ELR (cell line): ENCODE measurements at places on chromosomes 6 and 20.

- no peak for DNase-seq
Measured at GRCh38 chr6:38353310-38354036, 286.3 kb downstream of the BTBD9 start.

- no peak for DNase-seq
Measured at GRCh38 chr20:10067321-10067720, 32.5 kb downstream of the ANKEF1 start.

DNA sequence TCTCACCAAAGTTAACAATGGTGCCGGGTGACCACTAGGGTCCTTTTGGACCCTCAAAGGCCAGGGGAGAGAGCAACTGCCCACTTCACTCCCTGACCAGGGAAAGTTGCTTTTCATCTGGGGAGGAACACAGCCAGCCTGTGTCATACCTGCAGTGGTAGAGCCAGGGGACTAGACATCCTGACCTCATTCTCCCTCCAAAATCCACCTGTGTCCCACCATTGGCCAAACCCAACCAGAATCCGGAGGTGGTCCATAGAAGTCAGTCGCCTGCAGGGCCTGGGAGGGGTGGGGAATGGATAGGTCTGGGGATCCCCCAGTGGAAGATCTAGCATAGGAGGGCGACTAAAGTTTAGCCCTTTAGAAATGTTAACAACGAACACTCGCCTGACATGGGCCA, 12.8 kb downstream of the PFDN4 start:
- DNase-seq = no peak

DNA sequence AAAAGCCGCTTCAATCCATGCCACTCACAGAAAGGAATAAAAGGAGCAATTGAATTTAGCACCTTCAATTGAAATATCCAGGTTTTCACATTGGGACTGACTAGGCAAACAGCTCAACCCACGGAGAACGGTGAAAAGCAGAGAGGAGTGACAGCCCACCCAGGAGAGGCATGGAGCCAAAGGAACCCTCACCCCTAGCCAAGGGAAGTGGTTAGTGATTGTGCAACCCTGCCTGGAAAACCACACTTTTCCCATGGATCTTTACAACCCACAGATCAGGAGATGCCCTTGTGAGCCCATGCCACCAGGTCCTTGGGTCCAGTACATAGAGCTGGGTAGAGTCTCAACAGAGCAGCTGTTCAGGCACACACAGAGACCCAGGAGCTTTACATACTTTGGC, 911.8 kb downstream of the EPHA7 start:
- DNase-seq = no peak

DNA sequence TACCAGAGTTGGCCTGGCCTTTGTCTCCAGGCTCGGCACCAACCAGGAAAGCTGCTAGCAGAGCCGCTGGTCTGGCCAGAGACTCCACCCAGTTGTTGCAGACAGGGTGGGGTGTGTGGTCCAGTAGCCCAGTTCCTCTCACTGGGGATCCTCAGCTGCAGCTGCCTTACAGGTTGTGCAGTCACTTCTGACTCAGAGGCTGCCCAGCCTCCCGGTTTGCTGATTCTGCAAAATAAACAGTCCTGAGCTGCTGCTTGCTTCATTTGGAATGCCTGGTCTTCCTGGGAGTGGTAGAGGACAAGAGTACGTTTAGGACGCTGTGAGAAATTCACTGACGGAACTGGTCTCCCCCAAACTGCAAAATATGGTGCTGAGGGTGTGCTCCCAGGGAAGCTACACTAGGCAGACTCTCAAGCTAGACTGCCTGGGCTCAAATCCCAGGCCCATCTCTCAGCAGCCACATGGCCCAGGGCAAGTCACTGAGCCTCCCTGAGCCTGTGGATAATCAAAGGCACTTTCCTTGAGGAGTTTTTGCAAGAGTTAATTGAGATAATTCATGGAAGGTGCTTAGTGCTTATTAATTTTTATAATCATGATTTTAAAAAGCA, 246.1 kb downstream of the TFAP2C start:
- peak; percentile 95 for DNase-seq

GRCh38 chr6:162203287-162203686, 524.3 kb downstream of the PRKN start:
- DNase-seq = no peak
